ENCODE measurements at places on chromosomes 7 and 10. TPM values are rescaled to one million over a fixed set of nuclear protein-coding genes. Genes with fewer than 3 reads are reported as not detected.
A peak's percentile ranks its signal among the peaks of the same experiment; 100 is the strongest.

GPR15LG gene
- total RNA-seq: not detected

TSPAN13 gene
- 1.1 TPM for total RNA-seq

DNA sequence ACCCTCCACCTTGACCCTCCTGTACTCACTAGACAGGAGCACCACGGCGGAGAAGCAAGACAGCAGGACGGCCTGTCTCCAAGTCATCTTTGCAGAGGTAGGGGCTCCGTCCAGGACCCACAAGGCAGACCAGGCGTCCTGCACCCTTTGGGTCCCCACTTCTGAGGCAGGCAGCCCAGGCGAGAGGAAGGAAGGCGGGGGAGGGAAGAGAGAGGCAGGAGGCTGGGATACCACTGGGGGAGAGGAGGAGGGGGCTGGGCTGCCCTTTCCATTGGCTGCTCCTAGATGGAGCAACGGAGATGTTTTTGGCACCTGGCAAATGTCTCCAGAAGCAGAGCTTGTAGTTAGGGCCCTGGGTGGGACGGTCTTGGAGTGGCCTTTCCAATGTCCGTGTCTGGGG is at the start of gene UCMA:
Gene UCMA (minus strand): TSS at position 203 of the 400 bp plus-strand sequence. CDS start 116 bp downstream, at position 87.
- no peaks in the 10 kb centered on the region for H3K27me3 ChIP-seq
- no peaks in the 10 kb centered on the region for H3K36me3 ChIP-seq
- no peak for DNase-seq

- peaks cover 14% of the 10 kb centered on the region for H3K4me1 ChIP-seq
- peaks cover 52% of the 10 kb centered on the region for H3K36me3 ChIP-seq
- peak overlapping the region; percentile 59 for H3K27ac ChIP-seq
- no peak for DNase-seq
Observed at GRCh38 chr7:74230446-74231231, 20.8 kb downstream of the LAT2 start.

DNA sequence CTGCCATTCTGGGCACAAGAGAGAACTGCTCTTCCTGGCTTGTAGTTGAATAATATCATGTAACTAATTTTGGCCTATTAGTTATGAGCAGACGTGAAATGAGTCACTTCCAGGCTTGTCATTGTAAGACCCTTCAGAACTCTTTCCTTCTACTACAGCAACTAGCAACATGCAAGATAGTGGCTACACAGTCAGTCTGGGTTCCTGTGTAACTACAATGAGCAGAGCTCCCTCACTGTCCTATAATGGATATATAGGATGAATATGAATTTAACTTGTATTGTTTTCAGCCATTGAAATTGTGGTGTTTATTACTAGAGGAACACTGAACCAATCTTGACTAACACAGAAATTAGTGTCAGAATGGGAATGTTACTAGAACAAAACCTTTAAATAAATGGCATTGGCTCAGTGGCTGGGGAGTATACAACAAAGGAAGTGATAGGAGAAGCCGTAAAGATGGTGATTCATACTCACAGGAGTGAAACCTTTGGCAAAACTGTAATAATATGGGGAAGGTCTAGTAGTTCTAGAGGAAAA is 2.9 kb upstream of the MTPN start:
- peak overlapping the region; percentile 86 for H3K27ac ChIP-seq
- peaks cover 50% of the 10 kb centered on the region for H3K4me1 ChIP-seq
- peak overlapping the region; percentile 85 for H3K4me3 ChIP-seq
- H3K27me3 ChIP-seq: no peaks in the 10 kb centered on the region

GRCh38 chr7:154409703-154410311 is 357.6 kb downstream of the DPP6 start:
- H3K4me1 ChIP-seq: no peaks in the 10 kb centered on the region
- no peaks in the 10 kb centered on the region for H3K27me3 ChIP-seq
- DNase-seq: peak; percentile 61
- H3K36me3 ChIP-seq: no peaks in the 10 kb centered on the region

DNA sequence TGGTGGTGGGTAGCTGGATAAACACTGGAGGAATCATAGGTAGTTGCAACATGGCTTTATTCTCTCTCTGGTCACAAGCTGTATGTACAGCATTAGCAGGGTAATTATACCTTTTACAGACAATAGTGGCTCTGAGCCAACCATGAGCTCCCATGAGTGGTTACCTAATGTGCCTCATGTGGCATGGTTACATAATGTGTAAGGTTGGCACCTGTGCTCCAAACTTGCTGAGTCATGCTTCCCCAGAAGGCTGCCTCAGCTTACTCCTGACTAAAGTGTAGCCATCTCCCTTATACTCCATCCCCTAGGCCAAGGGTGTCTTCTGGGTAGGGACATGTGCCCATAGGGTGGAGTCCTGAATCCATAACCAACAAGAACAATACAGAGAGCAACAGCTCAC is 345.3 kb upstream of the SEMA3C start:
- H3K36me3 ChIP-seq: no peaks in the 10 kb centered on the region
- no peak for DNase-seq
- no peaks in the 10 kb centered on the region for H3K27me3 ChIP-seq
- no peaks in the 10 kb centered on the region for H3K4me1 ChIP-seq
- no peak overlapping the region for H3K27ac ChIP-seq
- H3K4me3 ChIP-seq: no peak overlapping the region

Measured in activated CD4-positive, alpha-beta T cell treated with anti-CD3 and anti-CD28 coated beads, Interleukin-2, amount 10 ng/mL, durations not matched to agents 24 days and 14 days (primary cell).